ENCODE measurements at places on chromosomes 3 and 15. TPM values are rescaled to one million over a fixed set of nuclear protein-coding genes. Genes with fewer than 3 reads are reported as not detected.
A peak's percentile ranks its signal among the peaks of the same experiment; 100 is the strongest.

RYK gene
- 74.4 TPM for total RNA-seq

- DNase-seq: no peak
Measured at GRCh38 chr3:170563712-170564423, 22.0 kb downstream of the SLC7A14 start.

DNA sequence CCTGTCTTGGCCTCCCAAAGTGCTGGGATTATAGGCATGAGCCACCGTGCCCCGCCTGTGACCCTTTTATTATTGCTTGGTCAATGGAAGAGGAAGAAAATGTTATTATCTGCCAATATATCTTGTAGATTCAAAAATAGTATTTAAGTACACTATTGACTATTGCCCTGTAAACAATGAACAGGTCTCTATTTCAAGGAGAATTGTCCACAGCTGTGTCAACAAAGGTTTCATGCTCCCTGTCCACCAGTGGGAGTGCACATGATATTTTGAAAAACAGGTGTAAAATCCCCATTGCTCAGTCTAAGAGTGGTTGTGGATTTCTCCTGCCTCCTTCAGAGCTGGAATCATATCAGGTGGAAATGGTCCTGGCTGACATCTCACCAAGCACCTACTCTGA, 36.5 kb upstream of the IGF1R start:
- DNase-seq: no peak

DNA sequence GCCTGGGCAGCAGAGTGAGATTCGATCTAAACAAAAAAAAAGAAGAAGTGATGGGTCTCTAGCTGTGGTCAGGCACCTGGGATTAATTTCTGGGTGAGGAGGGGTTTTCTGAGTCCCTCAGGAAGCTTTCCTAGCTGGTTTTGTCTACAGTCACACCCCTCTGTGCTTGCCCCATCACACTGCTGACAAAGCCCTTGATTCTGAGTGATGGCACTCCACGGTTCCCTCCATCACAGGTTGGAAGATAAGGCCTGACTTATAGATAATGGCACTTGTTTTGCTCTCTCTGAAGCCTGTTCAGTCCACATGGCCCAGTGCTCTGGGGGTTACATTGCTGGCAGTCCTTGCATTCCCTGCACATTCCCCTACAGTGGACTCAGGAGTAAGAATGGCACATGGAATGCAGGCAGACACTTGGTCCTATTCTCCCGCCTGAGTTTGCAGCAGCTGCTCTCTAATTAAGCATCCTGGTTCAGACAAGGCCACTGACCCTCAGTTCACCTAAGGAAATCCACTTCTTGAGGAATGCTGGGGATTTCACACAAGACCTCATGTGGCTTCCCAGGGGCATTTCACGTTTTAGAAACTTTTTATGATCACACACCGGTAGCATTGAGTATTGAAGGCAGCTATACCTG, 81.0 kb upstream of the NMNAT3 start:
- DNase-seq: no peak

- no peak for DNase-seq
Measured at GRCh38 chr3:74491874-74492273, 122.6 kb downstream of the CNTN3 start.

GRCh38 chr3:146468671-146469149, 651 bp downstream of the PLSCR2 start:
- no peak for DNase-seq

CRYBG3 gene
- 12.1 TPM for total RNA-seq

GRCh38 chr3:98817547-98818041, 54.5 kb downstream of the ST3GAL6 start:
- DNase-seq: no peak

AGBL1 gene
- not detected for total RNA-seq

GHSR gene
- total RNA-seq: not detected

- DNase-seq: peak; percentile 34
Measured at GRCh38 chr3:61589856-61590255, 28.5 kb downstream of the PTPRG start.

- no peak for DNase-seq
Measured at GRCh38 chr15:91099995-91100813, at the start of gene SV2B. TSS of gene SV2B (plus strand) at chr15:91100257. CDS start at chr15:91226264, 126,007 bp downstream.

GRCh38 chr3:46576-46975, 150.0 kb upstream of the CHL1 start:
- DNase-seq: no peak

- no peak for DNase-seq
Measured at GRCh38 chr3:139129892-139130291, 85.2 kb upstream of the PRR23C start.

DNA sequence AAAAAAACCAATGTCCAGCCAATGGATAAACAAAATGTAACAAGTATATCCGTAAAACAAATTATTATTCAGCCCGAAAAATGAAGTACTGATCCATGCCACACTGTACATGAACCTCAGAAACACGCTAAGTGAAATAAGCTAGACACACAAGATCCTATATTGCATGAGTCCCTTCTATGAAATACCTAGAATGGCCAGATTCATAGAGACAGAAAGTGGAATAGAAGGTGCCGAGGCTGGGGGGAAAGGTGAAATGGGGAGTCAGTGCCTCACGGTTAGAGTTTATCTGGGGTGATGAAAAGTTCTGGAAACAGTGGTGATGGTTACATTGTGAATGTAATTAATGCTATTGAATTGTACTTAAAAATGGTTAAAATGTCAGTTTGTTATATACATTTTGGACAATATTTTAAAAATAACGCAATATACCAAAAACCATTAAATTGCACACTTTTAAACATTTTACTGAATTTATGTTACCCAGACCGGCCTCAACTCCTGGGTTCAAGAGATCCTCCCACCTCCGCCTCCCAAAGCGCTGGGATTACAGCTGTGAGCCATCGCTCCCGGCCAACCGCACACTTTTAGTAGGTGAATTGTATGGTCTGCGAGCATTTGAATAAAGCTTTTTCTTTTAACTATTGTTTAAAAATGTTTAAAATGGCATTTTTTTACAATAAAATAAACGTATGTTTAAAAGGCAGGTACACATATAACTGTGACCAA, 2.1 kb downstream of the RNF168 start:
- no peak for DNase-seq

DNA sequence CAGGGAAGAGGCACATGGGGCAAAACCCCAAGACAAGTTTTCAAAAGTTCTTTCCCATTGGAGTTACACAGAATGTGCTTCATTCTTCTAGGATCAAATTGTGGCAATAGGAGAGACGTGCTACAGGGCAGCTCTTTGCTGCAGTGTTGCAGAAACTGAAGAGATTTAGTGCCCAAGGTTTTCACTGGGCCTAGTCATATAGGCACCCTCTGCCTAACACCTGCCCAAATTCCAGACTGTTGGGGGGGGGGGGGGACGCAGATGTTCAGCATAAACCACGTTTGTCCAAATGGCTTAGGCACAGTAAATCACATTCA, 346.8 kb upstream of the ZNF717 start:
- DNase-seq: no peak

DNA sequence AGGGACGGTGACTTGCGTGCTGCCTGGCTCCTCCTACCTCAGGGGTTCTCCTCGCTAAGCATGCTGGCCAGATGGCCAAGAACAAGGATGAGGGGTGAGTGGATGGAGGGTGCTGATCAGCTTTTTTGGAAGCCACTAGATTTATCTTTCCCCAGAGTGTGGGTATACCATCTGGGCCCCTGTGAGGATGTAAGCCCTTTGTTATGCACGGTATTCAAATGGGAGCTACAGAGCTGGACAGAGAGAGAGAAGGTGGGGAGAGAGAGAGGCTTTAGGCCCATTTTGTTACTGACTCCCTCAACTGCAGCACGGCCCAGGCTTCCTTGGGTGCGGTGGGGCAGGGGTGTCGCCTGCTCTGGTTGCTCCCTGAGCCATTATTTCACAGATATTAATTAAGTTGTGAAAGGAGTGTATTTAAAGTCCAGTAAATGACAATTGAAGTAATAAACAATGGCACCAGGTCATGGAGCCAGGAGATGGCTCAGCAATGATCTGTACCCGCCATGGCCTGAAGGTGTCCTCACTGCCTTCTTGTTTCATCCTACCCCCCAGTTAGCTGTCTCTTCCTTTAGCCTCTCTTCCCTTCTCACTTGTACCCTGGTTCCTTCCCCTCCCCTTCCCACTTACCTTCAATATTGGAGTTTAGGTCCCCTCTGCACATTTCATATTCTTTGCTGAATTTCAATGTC, 158.0 kb downstream of the CLSTN2 start:
- DNase-seq: no peak

AP3B2 gene
- total RNA-seq: 0.54 TPM

LRRIQ4 gene
- total RNA-seq: not detected

SLC38A3 gene
- total RNA-seq: 0.15 TPM

DNA sequence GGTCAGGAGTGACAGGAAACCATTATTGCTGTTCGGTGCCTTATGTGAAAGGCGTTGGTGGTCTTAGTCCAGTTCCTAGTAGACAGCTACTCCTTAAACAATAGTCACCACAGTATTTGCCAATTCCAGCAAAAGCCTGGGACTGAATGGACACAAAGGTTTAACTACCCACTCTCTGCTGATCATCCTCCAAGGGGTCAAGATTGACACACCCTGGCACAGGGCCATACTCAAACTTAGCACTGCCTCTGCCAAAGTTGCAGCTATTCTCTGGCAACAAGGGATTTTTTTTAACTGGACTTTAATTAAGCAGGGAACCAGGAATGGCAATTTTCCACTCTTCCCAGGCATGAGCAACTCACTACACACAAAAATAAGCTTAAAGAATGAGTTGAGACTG, 193.9 kb downstream of the NLGN1 start:
- DNase-seq: no peak

DNA sequence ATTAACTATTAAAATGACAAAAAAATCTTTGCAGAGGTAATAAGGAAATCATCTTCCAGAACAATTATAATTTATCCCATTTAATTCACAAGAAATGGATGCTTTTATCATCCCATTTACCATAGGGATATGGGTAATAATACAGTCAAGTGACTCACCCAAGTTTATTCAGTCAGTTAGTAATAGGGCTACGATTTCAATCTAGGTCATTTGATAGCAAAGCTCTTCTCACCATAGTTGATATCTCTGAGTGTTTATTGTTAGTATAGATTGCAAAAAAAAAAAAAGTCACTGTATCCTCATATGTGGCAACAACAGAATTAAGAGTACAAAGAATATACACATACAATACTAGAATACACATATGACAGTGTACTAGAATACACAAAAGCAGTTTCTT, 797.1 kb downstream of the ROBO1 start:
- DNase-seq: no peak

CPB1 gene
- 56.4 TPM for total RNA-seq

DNA sequence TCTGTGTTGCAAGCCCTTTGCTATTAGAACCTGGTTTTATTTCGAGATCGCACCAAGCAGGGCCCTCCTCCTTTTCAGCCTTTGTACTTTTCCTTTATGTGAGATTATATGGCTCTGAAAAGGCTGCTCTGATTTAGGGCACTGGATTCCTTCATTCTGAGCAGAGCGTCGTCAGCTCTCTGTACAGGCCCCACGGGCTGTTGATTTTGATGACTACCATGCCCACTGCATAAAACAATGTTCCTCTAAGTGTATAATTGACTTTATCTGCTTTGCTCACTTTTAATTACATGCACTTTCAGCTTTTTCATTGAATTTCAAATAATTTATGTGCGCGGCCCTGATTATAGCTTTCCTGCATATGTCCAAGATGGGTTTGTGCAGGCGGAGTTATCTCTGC, 4.4 kb upstream of the PSMD6 start:
- no peak for DNase-seq

GRCh38 chr3:195008816-195009215, 262.1 kb downstream of the XXYLT1 start:
- DNase-seq: no peak

SKOR1 gene
- total RNA-seq: 0.83 TPM

DNA sequence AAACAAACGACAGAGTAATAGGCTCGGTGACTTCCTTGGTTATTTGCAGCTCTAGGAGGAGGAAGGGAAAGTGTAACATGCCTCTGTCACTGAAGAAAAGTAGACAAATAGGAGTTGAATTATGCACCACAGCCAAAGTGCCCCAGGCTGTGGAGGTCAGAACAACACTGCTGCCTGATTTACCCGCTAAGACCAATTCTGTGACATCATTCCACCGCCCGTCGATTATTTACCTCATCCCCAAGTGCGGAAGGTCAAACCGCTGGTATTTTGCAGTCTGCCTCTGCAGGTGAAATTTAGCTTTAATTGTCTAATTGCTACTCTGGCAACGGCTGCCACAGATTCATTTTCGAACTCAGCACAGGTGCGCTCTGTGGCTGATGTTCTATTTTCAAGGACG, 106.3 kb upstream of the PRICKLE2 start:
- DNase-seq: no peak

DNA sequence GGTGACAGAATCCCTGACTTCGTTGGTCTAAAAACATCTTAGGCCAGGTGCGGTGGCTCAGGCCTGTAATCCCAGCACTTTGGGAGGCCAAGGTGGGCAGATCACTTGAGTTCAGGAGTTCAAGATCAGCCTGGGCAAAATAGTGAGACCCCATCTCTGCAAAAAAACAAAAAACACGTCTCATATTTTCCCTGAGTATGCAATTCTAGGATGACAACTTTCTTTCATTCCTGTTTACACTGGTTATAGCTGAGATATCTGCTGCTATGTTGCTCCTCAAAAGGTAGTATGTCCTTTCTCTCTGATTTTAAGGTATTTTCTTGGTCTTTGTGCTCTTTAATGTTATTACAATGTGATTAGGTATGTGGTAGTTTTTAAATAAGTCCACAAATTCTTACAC, 39.3 kb downstream of the PTH1R start:
- DNase-seq: no peak

DNA sequence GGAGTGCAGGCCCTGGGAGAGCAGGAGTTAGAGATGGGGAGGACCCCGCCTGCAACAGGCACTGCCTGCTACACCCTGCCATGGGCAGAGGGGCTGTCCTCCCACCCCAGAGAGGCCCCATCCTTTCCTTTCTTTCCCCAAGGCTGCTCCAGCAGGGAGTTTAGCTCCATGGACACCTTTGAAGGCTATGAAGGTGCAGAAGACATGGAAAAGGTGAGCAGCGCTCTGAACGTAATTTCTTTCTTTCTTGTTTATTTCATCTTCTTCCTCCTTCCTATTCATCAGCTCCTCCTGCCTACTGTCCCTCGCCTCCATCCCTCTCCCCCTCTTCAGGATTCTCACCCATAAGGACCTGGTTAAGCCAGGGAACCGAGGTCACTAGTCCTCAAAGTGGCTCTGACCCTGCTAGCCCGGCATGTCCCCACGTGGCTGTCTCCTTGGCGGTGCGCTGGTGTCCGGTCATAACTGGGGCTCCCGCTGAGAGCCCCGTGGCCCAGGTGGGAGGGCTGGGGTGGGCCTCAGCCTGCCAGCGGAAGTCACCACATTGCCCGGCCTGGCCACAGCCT, 16.0 kb upstream of the ADIPOQ start:
- no peak for DNase-seq

- DNase-seq: no peak
Measured at GRCh38 chr3:40037582-40037981, 228.2 kb downstream of the MYRIP start.

DNA sequence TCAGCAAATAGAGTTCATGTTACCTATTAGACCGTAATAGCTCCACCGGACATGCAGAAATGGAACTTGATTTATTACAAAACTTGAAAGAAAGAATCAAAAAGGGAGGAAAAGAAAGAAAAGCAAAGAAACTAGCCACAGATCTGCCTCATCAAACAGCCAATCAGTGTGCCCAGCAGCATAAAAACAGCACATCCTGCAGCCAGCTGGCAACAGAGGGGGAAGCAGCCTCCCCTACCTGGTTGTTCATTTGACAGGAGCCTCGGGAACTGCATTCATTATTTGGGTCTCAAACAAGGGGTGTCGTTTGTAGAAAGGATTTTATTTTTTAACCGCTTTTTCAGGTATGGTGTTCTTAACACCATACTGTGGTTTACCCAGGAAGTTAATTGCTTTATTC, 181.5 kb upstream of the TOPAZ1 start:
- no peak for DNase-seq
